Midbrain (tissue), 1 donor: ENCODE measurements at places on chromosomes 7 and 10.

DNA sequence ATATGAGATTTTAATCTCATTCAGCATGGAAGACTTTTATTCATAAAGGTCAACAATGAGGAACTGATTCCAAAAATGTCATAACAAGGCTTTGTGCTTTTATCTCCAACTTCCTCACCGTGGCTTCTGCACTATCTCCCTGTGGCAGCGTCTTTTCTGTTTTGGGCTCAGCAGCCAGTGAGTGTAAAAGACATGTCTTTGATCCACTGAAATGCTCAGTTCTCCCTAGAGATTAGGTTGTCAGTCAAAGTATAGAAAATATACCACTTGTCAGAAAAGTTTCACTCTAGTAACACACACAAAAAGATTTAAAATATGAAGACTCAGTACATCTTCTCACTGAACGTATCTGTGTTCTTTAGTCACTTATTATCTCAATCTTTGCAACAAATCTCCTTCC is 901.8 kb upstream of the ZWINT start:
- DNase-seq: no peak

GRCh38 chr7:121271916-121272315 is 56.9 kb upstream of the WNT16 start:
- no peak for DNase-seq

DNA sequence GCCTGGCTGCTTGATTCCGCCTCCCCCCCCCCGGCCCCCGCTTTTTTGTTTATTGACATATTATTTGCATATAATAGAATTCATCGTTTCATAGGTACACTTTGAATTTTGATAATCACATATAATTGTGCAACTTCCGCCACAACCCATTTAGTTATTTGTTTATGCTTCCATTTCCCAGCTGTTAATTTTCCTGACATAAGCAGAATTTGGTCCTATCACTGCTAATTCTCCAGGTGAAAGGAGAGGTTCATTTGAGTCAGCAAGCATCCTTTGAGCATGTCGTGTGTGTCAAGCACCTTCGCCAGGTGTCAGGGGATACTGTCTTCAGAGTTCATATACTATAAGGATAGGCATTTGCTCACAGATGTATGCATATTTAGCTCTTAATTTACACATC is 102.2 kb downstream of the CELF2 start:
- DNase-seq: no peak

DNA sequence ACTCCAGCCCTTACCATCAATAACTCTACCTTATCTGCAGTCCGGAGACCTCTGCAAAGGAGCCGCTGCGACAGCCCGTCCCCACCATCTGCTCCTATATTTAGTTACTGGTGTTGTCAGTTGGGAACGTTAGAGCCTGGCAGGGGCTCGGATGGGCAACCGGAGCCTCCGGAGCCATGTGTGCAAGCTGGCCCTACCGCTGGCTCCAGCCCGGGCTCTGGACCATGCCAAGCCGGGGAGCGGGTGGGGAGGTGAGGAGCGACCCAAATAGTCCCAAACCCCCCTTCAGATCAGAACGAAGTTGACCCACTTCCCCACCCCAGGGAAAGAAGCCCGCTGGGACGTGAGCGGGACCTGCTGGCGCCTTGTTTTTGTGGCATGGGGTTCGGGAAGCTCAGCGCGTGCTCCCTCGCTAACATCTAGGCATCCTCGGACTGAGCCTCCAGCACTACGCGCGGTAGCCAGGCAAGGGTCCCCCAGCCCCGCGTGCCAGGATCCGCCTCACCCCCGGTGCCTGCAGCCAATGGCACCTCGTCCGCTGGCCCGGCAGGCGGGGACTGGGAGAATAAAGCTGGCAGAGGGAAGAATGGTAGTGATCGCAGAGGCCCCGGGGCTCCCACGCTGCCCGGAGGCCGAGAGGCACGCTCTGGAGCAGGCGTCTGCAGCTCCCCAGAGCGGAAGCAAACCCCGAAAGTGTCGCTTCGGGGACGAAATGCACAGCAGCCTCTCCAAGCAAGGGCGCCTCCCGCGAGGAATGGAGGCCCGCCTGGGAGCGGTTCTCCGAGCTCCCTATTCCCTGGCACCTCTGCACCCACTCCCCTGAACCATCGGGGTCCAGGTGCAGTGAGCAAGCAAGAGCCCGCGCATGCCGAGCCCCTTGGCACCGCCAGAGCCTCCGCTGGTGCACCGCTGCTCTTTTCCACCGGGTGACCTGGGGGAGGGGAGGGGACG is 679 bp downstream of the LRRC20 start:
- DNase-seq: peak; percentile 57

- DNase-seq: no peak
These were observed 67.2 kb downstream of the COBL start for GRCh38 chr7:51249187-51249945.

- DNase-seq: no peak
These were observed 741.3 kb upstream of the FZD8 start for GRCh38 chr10:36383349-36383748.

DNA sequence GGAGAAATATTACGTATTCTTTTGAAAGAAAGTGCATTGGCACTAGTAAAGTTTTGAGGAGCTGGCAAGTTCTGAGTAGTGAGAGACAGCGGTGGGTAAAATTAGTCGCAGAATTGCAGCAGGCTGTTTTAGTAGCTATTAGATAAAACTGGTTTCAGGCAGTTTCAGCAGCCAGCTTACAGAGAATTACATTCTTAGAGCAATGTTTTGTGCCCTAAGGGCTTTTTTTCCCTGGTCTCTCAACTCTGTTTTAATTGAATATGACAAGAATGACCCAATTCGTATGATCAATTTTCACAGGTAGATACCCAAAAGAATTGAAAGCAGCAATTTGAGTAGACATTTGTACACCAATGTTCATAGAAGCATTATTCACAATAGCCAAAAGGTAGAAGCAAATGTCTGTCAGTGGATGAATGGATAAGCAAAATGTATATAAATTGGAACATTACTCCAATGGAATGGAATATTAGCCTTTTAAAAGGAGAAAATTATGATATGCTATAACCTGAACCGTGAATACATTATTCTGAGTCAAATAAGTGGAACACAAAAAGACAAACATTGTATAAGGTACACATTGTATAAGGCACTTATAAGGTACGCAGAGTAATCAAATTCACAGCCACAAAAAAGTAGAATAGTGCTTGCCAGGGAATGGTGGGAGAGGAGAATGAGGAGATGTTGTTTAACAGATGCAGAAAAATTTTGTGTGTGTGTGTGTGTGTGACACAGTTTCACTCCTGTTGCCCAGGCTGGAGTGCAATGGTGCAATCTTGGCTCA is 5.2 kb upstream of the KBTBD2 start:
- DNase-seq: no peak

DNA sequence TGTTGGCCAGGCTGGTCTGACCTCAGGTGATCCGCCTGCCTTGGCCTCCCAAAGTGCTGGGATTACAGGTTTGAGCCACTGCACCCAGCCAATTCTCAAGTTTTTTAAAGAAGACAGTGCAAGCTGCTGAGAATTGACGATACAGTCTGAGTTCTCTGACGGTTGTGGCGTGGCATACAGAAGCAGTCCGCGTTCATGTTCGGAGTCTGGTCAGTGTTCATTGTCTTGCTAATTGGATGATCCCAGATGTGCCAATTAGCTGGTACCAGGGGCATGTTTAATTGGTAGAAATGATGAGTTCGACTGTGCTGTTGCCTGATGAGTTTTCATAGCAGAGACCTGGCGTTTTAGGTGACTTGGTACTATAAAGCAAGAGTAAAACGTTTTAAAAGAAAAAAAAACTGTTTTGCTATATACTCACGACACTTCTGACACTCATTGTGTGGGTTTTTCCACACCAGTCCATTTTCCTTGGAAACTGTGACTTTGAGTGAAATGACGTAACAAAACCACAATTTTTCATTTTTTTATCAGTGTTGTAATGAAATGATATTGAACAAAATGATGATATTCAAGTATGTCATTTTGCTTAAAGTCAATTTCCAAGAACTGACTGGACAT is 32.3 kb downstream of the CAMK1D start:
- no peak for DNase-seq

- DNase-seq: no peak
These were observed 104.7 kb upstream of the ARMC3 start for GRCh38 chr10:22823109-22823508.

- DNase-seq: peak; percentile 58
These were observed 37.0 kb upstream of the IL15RA start for GRCh38 chr10:6014241-6014761.

GRCh38 chr10:71432101-71432905 is 35.6 kb downstream of the CDH23 start:
- DNase-seq: no peak

- peak; percentile 84 for DNase-seq
These were observed 5.3 kb upstream of the TMEM139 start for GRCh38 chr7:143279186-143280098.

DNA sequence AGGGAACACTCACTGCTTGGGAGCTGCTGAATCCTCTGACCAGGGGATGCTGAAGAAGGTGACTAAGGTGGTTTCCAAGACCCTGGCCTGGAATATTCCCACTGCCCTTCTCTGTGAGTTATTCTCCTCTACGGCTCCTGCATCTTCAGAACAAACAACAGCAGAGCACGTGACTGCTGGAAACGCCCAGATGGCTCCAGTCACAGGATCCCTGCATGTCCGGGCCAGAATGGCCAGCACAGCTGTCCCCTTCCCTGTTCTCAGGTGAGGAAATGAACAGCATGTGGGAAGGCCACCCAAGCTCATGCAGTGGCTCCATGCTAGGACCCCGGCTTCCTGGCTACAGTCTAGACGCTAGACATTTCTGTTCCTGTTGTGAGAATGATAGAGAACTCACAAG is 43.1 kb downstream of the GHRHR start:
- no peak for DNase-seq

GRCh38 chr10:86594535-86594934 is 59.8 kb upstream of the OPN4 start:
- DNase-seq: no peak

DNA sequence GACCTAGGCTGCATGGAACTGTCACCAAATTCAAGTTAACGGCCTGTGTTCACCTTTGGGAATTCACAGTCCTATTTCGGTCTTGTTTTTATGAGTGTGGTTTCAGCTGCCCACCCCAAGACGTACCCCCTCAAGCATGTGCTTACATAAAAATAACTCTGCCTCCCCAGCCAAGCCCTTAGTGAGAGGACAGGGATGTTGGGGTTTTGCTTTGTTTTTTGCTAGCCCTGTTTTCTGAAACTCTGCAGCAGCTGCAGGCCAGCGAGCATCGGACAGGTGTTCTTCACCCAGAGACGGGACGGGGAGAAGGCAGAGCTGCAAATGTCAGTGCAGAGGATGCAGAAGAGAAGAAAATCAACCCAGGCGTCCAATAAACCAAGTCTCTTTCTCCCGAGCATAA is 13.5 kb downstream of the CHST15 start:
- no peak for DNase-seq

- DNase-seq: no peak
These were observed 48.3 kb downstream of the PROSER2 start for GRCh38 chr10:11871466-11871865.

DNA sequence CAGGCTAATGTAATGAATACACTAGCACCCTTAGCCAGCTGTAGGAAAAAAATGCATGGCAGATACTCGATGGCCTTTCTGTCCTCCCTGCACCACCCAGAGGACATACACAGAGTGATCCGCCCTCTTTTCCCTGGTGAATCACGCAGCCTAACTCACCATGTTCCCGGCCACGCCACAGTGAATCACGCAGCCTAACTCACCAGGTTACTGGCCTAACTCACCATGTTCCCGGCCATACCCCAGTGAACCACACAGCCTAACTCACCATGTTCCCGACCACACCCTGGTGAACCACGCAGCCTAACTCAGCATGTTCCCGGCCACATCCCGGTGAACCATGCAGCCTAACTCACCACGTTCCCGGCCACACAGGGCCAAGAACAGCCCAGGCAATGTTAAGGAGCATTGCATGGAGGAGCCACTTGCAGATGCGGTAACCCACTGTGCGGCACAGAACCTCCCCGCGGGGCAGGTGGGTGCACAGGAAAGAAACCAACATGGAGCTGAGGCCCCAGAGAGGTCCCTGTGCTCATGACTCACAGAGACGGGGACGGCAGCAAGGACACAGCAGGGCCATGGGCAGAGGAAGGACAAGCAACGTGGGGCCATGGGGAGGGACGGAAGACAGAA is 508.5 kb downstream of the DNAJB6 start:
- DNase-seq: no peak

GRCh38 chr7:132732321-132732865 is 156.1 kb upstream of the PLXNA4 start:
- no peak for DNase-seq

DNA sequence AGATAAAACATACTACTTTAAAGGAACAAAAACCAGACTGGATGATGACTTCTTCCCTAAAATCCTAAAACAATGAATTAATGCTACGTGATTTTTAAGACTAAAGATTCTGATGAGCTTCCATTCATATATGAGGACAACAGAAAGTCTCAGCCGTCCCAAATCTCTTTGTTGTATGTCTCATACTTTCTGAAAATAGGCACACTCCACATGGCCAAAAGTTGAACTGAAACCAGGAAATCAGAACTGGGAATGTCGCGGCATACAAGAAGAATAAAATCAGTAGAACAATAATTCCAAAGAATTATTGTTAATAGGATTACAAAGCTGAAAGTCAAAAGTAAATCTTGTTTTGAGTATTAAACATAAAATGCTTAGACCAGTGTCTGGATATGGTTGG is 195.4 kb upstream of the GHITM start:
- no peak for DNase-seq
